ENCODE measurements at places on chromosomes 7 and 10.

GRCh38 chr7:100576384-100576993 is 2.8 kb upstream of the SAP25 start:
- DNase-seq = no peak

- no peak for DNase-seq
Observed at GRCh38 chr10:6167456-6167855, 35.3 kb upstream of the PFKFB3 start.

- DNase-seq = no peak
Observed at GRCh38 chr7:155984028-155984580, 171.8 kb upstream of the SHH start.

- DNase-seq = no peak
Observed at GRCh38 chr10:116211682-116212081, 61.3 kb downstream of the GFRA1 start.

DNA sequence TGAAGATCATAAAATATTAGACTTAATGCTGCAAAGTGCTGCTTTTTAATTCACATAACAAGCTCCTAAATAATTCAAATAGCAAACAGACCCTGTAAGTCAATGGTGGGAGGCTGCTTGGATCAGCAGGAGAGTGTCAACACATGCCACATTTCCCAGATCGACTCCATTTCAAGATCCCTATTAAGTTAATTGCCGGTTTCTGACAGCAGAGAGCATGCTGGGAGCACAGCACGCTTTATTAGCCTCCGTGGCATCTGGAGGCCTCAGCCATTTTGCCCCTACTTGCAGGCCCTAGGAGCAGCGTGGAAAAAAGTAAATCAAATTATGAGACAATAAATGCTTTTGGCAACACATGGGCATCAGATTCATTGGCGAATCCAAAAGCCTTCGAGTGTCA is 201.0 kb downstream of the EMX2 start:
- no peak for DNase-seq

DNA sequence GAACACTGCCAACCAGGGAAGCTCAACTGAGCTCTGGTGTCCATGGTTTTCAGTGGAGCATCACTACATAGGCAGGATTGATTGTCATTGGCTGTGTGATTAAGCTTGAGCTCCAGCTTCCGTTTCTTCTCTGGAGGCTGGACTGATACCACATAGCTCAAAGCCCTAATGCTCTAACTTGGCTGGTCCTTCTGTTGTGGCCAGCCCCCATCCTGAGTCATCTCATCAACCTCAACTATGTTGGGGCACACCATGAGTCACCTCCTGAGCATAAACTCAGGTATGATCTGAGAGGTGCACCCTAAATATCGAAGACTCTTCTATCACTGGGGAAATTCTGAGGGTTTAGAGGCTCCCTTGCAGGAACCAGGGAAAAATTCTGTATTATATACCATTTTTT is 114.5 kb upstream of the INHBA start:
- no peak for DNase-seq

DNA sequence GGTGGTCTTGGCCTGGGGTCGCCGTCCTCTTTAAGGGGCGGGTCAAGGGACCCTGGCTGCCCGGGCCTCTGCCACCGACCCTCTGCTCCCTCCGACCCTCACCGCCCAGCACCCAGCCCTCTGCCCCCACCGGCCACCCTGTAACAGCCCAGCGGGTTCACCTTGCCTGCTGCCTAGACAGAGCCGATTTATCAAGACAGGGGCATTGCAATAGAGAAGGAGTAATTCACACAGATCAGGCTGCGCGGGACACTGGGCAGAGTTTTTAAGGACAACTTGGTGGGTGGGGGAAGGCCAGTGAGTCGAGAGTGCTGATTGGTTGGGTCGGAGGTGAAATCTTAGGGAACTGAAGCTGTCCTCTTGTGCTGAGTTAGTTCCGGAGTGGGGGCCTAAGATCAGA is 779 bp upstream of the ADCK2 start:
- no peak for DNase-seq

DNA sequence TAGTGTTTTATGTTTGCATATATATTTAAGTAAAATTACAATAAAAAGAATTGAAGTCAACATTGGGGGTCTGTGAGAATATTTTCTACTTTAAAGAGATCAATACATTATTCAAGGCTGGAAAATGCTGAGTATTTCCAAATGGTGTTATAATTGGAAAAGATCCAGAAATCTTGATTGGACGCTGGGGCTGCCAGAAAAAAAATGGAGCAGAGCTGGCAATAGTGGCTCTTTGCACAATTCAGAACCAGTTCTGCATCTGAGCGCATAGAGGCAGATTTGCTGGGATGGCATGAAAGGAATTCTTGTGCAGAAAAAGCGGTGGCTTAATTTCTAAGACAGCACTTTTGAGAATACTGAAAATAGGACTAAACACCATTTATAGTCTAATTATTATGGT is 10.8 kb upstream of the VWC2 start:
- DNase-seq = no peak

DNA sequence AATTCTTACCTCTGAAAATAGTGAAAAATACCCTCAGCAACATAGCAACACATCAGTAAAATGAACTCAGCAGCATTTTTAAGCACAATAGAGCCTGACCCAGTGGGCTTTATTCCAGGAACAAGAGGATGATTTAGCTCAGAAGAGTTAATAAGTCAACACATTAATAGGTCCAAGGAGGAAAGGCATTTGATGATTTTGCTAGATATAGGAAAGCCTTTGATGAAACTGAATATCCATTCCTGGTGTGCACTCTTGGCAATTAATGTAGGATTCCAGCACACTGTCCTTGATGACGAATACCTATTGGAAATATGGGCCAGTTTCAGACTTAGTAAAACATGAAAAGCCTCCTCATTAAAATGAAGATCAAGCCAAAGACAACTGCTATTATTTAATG is 42.5 kb downstream of the RASGEF1A start:
- DNase-seq = no peak

DNA sequence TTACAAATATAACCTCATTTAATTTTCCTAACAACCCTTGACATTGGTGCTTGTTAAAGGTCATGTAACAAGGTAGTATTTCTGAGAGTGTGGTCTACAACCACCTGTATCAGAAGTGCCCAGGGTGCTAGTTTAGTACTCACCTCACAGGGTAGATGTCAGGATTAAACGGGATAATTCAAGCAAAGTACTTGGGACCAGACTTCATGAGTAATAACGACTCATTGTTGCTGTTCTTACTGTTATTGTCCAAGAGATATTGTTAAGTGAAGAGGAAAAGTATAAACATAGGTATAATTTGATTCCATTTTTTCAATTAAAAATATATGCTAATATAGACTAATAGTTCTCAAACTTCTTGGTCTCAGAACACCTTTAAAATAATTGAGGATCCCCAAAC is 179.3 kb downstream of the WNT2 start:
- no peak for DNase-seq

- no peak for DNase-seq
Observed at GRCh38 chr7:128257458-128257857, 16.4 kb downstream of the LEP start.

GRCh38 chr7:101465131-101465530 is 102.5 kb downstream of the COL26A1 start:
- no peak for DNase-seq

DNA sequence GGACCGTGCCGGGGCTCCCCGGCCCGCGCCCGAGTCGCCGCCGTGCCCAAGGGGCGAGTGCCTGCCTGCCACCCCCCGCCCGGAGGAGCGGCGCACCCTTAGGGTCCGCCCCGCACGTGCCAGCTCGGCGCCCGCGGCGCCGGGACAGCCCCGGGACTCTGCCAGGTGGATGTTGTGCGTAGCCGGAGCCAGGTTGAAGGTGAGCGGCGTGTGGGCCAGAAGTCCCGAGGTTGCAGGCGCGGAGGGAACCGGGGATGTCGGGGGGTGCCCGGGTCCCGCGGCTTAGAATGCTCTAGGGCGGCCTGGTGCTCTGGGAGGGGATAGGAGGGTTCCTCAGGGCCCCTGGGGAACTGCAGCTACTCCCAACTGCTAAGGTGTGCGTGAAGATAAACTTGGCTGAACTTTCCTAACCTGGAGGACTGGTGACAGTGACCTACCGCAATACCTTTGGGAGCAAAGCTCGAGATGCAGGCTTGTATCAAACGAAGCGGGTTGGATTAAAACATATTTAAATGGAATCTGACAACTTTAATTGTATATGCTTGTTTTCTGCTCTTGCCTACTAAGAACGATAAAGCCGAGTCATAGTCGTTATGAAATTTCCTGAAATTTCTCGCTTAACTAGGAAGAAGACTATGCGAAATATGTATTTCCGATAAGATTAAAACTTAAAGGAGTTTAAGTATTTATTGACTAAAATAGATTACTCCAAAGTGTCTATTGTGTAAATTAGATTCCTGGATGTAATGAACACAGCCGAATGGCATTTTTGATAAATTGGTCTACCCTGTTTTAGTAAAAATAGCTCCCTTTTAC is at the start of gene CUX1:
TSS of gene CUX1 (plus strand) at position 156 of the 816 bp plus-strand sequence. CDS start at position 170, 14 bp downstream.
- DNase-seq = no peak

Data from GOT3 (cell line).